NCI-H1417 (cell line): ENCODE measurements at places on chromosomes 11 and 22.

GRCh38 chr11:132604431-132604830 is 927.9 kb downstream of the OPCML start:
- no peak for DNase-seq

DNA sequence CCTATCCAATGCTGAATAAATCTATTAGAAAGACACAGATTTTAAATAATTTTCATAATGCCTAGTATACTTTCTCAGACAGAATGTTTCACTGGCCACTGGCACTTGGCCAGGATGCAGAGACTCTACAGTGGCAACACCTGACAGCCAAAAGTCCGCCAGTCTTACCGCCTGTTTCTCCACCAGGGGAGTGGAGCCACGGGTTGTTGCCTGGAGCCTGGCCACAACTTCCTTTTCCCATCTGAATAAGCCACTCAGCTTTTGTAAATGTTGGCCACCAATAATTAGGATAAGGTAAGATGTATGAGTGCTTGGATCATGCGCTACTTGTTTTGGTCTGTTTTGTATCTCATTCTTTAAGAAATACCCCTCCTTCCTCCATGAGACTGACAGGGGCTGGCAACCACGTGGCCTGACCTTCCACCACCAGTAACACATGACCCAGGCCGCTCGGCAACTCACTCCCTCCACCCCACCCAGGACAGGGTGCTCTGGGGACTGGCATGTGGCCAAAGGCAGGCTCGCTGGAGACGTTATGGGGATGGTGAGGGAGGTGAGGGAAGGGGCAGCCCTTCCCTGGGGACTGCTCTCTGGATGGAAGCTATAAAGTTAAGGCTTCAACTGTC is 93.0 kb upstream of the BID start:
- peak; percentile 1 for DNase-seq

GRCh38 chr22:50202130-50202666 is 1.4 kb downstream of the SELENOO start:
- peak; percentile 14 for DNase-seq

- DNase-seq, result no peak
Observed at GRCh38 chr22:42187646-42188045, 57.0 kb upstream of the CYP2D6 start.

DNA sequence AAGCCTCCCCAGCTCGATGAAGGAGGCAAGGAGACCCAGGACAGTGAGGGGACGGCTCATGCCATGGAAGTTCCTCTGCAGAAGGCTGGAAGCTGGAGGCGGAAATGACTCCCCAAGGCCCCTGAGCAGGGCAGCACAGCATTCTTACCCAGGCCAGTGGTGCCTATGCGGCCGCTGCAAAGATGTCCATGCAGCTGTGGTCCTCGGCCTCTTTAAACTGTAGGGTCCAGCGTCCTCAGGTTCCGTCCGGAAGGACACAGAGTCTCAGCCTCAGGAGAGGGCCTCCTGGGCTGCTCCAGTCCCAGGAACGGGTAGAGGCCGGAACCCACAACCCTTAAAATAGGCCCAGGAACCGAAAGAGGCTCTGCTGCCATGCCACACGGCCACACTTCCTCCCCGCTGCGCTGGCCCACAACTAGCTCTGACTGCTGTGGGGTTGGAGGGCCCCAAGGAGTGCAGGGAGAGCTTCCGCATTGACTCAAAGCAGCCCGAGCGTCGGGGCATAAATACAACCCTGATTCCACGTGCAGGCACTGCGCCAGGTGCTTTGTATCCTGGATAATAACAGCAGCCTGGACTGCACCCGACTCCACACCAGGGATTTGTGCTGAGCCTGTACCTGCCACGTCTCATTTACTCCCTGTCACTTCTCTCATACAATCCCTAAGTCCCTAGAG is 5.5 kb downstream of the KIAA0930 start:
- peak; percentile 89 for DNase-seq

DNA sequence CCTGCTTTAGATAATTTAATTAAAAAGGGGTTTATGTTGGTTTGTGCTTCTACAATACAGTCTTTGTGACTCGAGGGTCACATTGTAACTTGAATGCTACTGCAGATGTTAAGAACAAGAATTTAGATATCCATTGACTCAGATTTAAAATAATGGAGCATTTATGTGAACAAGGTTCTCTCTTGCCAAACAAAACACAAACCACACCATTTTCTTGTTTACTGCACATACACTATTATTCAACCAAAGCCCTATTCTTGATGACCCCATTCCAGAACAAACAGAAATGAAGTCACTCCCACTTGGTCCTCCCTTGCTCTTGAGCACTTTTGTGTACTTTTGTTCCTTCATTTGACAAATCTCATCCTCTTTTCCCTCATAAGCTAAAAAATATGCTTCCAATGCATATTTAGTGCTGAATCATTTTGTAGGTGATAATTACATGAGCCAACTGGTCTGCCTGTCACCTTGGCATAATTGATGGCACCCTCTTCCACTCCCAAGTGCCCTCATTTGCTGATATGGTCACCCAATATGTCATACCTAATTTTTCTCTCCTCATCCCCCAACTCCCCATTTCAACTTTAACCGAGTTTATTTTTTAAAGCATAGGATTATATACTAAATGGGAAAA is 2.8 kb downstream of the C11orf71 start:
- DNase-seq, result no peak

- no peak for DNase-seq
Observed at GRCh38 chr11:127859941-127860354, 727.4 kb downstream of the ETS1 start.

DNA sequence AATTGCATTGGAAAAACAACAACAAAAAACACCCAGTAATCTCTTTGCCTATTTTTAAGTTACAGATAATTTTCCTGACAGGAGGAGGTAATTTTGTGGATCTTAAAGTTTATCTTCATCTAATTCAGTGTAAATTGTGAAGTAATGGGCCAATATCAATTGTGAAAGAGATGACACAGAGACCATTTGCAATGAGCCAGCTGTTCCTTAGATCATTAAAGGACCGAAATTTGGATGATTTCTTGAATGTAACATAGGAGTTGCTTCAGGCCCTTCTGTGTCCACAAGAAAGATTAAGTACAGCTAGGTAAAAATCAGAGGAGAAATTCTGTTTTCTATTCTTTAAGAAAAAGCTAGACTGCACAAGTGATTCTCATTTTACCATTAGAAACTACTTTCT is 718.5 kb upstream of the ANO3 start:
- no peak for DNase-seq

GRCh38 chr11:128854841-128855240 is 12.3 kb downstream of the KCNJ1 start:
- DNase-seq, result no peak

DNA sequence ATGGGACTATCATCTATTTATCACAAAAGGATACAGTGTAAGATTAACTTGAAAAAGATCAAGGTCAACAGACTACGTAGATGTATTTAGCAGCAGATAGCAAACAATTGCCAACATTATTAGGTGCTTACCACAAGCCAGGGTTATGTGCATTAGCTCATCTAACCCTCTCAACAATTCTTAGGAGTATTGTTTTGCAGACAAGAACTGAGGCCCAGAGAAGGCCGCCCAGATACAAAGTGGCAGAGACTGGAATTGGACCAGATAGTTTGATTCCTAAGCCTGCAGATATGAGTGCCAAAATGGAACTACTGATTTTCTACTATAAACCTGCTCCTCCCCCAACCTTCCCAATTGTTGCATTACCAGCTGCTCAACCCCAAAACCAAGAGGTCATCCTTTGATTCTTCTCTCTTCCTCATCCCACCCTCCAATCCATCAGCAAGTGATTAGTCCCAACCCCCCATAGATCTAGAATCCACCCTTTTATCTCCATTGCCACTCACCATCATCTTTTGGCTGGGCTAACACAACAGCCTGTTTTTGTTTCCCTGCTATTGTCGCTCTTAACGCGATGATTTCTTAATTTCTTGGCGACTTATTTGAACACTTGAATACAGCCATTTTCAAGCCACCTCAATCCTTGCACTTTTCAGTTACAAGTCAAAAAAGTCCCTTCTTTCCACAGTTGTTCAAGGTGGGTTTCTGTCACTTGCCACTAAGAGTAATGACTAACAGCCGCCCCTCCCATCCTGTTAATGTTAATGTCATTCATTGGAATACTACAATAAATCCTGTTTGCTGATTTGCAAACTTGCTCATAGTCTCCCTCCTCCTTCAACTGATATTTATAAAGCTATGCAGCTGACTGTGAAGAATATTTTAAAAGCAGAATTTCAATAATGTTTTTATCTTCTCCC is 2.7 kb downstream of the TMEM123 start:
- no peak for DNase-seq

DNA sequence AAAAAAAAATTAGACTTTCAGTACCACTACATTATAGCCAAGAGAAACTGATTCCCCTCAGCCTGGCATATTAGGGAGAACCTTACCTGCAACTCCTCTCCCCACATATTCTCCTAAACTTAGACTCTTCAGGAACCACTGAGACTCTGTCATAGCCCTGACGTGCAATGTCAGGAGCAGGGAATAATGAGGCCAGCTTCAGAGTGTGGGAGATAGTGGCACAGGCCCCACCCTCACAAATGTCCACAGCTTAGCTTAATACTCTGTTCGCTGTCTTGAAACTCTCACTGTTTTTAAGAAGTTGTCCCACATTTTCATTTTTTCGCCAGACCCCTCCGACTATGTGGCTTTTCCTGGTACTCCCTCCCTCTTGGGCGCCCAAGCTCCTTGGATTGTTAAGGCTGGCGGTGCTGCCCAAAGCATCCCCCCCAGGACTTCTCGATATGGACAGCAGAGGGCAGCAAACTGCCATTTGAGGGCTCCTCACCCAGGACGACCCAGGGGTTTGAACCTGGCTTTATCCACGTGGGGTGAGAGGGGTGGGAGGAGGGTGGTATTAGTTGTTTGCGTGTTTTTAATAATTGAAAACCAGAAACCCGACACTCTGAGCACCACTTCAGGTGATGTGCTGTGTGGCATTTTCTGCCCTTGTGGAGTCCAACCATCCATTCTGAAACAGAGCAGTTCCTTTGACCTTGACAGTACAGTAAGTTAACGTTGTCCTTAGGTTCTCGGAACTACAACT is 45.2 kb upstream of the RASSF10 start:
- DNase-seq, result peak; percentile 88

DNA sequence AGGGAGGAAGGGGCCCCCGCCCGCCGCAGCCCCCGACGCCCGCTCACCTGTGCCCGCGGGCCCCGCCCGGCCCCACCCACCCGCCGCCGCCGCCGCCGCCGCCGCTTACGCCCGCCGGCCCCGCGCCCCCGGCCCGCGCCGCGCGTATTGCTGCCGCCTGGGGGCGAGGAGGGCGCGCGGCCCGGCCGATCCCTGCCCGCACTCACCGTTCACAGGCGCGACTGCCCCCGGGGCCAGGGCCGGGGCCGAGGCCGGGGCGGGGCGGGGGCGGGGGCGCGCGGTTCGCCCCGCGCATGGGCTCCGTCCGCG is 212 bp downstream of the HRAS start:
- DNase-seq, result no peak

GRCh38 chr11:60753309-60753708 is 3.4 kb upstream of the MS4A15 start:
- DNase-seq, result no peak

DNA sequence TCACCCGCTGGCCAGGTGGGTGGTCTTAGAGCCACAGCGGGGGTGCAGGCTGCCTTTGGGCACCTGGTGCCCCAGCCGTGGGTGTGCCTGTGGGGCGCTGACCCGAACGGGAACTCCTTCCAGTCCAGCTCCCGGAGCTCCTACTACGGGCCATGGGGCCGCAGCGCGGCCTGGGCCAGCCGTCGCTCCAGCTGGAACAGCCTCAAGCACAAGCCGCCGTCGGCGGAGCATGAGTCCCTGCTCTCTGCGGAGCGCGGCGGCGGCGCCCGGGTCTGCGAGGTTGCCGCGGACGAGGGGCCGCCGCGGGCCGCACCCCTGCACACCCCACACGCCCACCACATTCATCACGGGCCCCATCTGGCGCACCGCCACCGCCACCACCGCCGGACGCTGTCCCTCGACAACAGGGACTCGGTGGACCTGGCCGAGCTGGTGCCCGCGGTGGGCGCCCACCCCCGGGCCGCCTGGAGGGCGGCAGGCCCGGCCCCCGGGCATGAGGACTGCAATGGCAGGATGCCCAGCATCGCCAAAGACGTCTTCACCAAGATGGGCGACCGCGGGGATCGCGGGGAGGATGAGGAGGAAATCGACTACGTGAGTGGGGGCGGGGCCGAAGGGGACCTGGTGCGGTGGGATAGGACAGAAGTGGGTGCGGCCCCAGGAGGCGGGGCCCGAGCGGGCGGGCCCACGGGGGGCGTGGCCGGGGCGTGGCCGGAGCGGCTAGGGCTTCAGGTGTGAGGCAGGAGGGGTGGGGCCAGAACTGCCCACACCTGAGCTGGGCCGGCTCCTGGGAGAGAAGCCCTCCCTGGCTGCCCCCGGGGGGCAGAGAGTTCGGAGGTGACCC is 91.5 kb downstream of the CACNA1I start:
- peak; percentile 25 for DNase-seq

DNA sequence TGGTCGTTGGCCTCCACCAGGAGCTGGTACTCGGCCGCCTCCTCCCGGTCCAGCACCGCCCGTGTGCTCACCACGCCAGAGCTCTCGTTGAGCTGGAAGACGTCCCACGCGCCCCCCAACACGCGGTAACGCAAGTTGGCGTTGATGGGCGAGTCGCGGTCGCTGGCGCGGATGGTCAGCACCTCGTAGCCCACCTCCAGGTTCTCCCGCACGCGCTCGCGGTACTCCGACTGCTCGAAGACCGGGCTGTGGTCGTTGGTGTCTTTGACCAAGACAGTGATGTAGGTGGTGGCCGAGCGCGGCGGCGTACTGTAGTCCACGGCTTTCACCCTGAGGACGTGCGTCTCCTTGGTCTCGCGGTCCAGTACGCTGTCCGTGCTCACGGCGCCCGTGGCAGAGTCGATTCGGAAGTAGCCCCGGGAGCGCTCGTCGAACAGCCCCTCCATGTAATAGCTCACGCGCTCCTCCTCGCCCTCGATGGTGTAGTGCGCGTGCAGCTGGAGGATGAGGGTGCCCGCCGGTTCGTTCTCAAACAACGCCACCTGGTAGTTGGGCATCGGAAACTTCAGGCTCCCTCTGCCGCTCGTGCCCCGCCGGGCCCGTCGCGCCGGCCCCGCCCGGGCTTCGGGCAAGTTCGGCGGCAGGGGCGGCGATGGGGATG is 1.4 kb downstream of the CELSR1 start:
- no peak for DNase-seq
